Tibial artery (tissue), 4 donors: ENCODE measurements at places on chromosomes 13 and 19.

DNA sequence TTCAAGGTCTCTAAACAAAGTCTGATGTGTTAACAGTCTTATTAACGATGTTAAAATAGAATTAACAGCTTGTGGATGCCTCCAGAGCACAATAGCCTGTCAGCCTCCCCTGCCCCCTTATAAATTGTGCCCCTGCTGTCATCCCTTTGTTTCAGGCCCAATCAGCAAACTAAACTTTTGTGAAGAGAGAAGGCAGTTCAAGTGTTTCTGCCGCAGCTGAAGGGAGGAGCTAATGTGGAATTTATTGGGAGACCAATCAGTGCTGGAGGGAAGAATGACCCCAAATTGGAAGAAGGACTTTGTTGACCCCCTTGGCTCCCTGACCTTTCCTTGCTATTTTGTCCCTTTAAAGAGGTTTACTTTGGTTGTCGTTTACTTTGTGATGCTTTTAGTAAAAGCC, 160.5 kb downstream of the TM9SF2 start:
- H3K27ac ChIP-seq, result no peak overlapping the region
- H3K36me3 ChIP-seq, result no peaks in the 10 kb centered on the region
- no peak for DNase-seq
- no peaks in the 10 kb centered on the region for H3K27me3 ChIP-seq

DNA sequence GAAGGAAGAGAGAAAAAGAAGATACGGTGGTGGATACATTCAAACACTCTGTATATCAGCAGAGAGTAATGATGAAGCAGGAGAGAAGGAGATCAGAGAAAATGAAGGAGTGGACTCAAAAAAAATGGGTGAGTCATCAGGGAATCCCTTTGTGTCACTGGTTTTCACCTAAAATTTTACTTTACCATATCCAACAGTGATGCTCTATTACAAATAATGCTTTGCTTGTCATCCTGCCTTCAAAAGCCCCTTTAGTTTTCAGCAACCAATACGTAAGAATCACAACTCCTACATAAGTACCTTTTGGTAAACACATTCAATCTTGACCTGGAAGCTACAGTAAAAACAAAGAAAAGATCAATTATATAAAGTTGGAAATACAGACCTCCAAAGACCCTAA, 88.8 kb downstream of the ENOX1 start:
- no peak overlapping the region for H3K4me3 ChIP-seq
- H3K36me3 ChIP-seq, result no peaks in the 10 kb centered on the region
- no peaks in the 10 kb centered on the region for H3K27me3 ChIP-seq
- H3K27ac ChIP-seq, result no peak overlapping the region
- H3K4me1 ChIP-seq, result no peaks in the 10 kb centered on the region

DNA sequence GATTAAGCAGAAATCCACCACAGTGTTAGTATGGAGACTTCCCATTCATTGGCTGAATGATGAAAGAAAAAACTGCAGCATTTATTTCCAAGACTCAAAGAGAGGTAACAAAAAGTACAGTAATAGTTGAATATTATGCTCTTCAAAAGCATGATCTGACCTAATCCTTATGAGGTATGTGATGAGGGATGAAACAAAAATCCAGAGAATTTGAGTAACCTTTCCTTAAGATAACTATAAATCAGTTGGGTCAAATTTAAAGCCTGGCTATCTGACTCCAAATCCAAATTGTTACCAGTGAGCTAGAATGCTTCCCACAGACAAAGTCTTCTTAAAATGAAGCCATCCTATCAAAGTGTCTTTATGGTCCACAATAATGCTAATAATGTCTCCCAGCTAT, 38.1 kb downstream of the NUFIP1 start:
- no peaks in the 10 kb centered on the region for H3K27me3 ChIP-seq
- H3K36me3 ChIP-seq, result no peaks in the 10 kb centered on the region
- H3K27ac ChIP-seq, result no peak overlapping the region
- H3K4me1 ChIP-seq, result no peaks in the 10 kb centered on the region
- H3K4me3 ChIP-seq, result no peak overlapping the region
- no peak for DNase-seq

DNA sequence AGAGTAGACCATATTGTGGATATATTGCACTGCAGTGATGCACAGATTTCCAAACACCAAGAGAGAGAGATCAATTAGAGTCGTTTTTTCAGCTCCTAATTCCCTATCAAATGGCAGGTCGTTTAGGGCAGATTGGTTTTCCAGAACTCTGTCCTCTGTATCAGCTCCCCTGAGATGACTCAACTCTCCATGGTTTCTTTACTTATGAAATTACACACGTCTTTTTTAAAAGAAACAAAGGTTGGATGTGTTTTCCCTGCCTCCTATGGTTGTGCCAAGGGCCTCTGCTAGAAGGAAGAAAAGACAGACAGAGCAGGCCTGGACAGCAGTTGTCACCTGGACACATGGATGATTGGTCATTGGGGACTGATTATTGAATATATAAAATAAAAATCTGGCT, 478.1 kb upstream of the NBEA start:
- H3K4me1 ChIP-seq, result peaks cover 29% of the 10 kb centered on the region
- no peaks in the 10 kb centered on the region for H3K36me3 ChIP-seq
- H3K4me3 ChIP-seq, result no peak overlapping the region
- no peak for DNase-seq

DNA sequence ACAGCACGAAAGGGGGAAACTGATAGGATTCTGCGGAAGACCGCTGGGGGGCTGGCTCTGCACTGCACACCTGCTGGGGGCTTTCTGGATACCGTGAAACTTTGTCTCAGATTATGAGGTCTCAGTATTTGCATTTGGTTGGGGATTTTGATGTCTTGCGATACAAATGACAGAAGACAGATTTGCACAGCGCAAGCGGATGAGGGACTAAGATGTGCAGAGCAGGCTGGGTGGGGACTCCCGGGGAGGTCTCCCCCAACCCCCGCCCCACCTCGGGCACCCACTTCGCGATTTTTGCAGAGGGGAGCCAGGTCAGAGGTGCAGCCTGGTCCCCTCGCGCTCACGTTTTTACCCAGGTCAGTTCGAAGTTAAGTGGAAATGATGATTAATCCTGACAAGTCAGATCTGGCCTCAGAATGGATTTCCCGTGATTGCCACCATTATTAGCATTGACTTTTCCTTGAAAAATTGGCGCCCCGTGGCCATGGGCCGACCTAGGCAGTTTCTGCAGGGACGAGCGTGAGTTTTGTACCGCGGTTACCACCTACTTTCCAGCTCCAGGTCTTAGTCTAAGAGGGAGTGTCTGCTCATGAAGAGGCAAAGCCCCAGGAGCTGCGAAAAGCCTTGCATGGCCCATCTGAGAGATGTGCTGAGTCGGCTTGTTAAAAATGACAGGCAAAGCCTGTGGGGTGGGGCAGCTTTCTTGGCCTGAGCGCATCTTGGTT, 1.3 kb upstream of the GJB2 start:
- H3K36me3 ChIP-seq, result no peaks in the 10 kb centered on the region
- H3K27me3 ChIP-seq, result peaks cover 67% of the 10 kb centered on the region
- DNase-seq, result no peak
- H3K27ac ChIP-seq, result no peak overlapping the region

DNA sequence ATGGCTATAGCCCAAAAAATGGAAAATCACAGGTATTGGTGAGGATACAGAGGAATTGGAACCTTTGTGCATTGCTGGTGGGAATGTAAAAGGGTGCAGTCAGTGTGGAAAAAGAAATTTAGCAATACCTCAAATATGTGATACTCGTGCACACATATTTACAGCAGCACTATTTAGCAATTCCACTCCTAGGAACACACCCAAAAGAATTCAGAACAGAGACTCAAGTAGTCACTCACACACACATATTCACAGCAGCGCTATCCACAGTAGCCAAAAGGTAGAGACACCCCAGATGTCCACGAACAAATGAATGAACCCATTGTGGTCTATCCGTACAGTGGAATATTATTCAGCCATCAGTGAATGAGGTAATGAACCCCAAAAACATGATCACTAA, 114.0 kb downstream of the COL4A2 start:
- peaks cover 5% of the 10 kb centered on the region for H3K36me3 ChIP-seq
- H3K4me1 ChIP-seq, result peaks cover 67% of the 10 kb centered on the region
- no peak overlapping the region for H3K4me3 ChIP-seq
- no peaks in the 10 kb centered on the region for H3K27me3 ChIP-seq

GRCh38 chr13:31824705-31825517, 85.6 kb downstream of the RXFP2 start:
- H3K36me3 ChIP-seq, result no peaks in the 10 kb centered on the region
- DNase-seq, result no peak
- no peaks in the 10 kb centered on the region for H3K4me1 ChIP-seq
- no peak overlapping the region for H3K4me3 ChIP-seq

DNA sequence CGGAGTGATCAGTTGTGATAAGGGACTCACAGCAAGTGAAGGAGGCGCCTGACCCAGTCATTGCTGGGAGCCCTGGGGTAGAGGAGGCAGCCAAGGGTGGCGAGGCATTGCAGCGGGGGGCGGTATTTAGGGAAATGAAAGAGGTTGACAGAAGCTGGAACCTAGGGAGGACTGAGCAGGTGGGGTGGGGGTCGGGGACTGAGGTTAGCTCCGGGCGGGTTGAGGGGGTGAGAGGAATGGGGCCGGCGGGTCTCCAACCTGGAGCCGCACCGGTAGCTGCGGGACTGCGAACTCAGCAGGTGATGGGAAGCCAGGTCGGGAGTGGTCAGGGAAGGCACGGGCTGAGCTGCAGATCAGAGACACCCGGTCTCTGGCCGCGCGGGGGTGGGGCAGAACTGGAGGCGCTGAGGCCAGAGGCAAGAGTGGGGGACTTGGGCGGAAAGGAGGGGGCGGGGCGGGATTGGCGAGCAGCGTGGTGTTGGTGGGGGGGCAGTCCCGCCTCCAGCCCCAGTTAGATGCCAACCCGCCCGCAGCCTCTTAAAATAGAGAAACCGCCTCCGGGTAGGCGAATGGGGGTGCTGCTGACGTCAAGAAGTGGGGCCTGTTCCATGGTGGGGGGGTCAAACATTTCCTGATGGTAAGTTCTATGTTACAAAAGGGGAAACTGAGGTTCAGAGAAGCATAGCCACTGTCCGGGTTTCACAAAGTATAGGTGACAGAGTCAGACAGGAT, 1.5 kb downstream of the MAST3 start:
- H3K36me3 ChIP-seq, result no peaks in the 10 kb centered on the region
- H3K4me1 ChIP-seq, result peaks cover 78% of the 10 kb centered on the region
- H3K4me3 ChIP-seq, result peak overlapping the region; percentile 73

DNA sequence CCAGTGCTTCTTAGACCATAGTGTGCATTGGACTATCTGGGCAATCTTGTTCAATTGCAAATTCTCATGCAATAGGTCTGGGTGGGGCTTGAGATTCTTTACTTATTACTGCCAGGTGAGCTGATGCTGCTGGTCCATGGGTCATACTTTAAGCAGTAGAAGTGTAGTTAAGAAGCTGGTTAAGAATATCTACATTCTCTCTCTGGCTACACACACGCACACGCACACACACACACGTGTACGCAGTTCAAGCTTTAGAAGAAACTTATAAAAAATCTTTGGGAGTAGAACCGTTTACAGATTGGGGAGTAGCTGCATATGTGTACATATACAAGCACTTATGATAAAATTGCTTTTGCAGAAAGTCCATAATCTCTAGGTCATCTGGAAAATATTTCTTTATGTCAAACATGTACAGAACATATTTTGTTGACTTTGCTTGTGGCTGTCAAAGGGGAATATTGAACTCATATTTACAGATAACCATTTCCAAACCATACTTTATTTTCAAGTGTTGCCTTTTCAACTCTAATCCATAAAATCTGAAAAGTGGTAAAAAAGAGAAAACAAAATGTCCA, 99.7 kb downstream of the GPC6 start:
- no peaks in the 10 kb centered on the region for H3K36me3 ChIP-seq
- H3K27ac ChIP-seq, result no peak overlapping the region

GRCh38 chr13:72463561-72463960, 263.9 kb downstream of the MZT1 start:
- no peaks in the 10 kb centered on the region for H3K4me1 ChIP-seq
- no peaks in the 10 kb centered on the region for H3K27me3 ChIP-seq
- DNase-seq, result no peak

DNA sequence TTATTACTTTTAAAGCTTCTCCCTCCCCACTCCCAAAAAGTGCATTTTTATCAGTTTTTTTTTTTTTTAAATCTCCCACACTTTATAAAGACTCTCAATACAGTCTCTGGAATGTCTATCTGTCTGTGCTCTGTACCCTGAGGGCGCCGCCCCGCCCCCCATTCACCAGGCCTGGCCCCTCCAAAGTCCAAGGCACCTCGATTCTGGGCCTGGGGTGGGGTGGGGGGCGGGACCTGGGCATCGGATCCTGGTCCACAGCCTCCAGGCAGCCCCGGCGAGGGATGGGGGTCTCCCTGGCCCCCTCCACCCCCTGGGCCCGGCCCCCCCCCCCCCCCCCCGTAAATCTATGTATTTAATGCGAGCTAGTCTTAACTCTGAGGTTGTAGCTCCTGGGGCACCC, 23.3 kb downstream of the ZBTB7A start:
- H3K4me1 ChIP-seq, result no peaks in the 10 kb centered on the region
- no peak for DNase-seq
- H3K27ac ChIP-seq, result no peak overlapping the region

DNA sequence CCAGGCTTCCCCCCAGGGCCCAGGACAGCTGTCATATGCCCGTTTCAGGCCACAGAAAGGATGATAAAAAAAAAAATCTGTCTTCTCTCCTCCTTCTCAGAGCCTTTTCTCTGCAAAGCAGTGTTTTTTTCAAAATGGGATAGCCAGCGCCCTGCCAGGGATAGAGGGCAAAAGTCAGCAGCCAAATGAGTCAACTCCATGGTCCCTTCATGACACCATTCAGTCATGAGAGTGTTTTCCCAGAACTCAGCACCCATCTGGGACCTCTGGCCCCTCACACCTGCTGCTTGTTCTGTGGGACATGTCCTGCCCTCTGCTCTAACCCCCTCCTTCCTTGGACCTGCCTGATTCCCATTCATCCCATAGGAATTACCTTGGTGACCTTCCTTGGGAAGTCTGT, 95.0 kb downstream of the CYSLTR2 start:
- no peak overlapping the region for H3K27ac ChIP-seq
- H3K4me1 ChIP-seq, result peaks cover 12% of the 10 kb centered on the region
- no peaks in the 10 kb centered on the region for H3K36me3 ChIP-seq
- no peak for DNase-seq
- H3K4me3 ChIP-seq, result no peak overlapping the region

GRCh38 chr19:15263361-15263985, 31.2 kb upstream of the EPHX3 start:
- H3K4me3 ChIP-seq, result no peak overlapping the region
- no peak for DNase-seq
- H3K27ac ChIP-seq, result peak overlapping the region; percentile 67
- no peaks in the 10 kb centered on the region for H3K27me3 ChIP-seq
- H3K36me3 ChIP-seq, result peaks cover 93% of the 10 kb centered on the region
- peaks cover 13% of the 10 kb centered on the region for H3K4me1 ChIP-seq

DNA sequence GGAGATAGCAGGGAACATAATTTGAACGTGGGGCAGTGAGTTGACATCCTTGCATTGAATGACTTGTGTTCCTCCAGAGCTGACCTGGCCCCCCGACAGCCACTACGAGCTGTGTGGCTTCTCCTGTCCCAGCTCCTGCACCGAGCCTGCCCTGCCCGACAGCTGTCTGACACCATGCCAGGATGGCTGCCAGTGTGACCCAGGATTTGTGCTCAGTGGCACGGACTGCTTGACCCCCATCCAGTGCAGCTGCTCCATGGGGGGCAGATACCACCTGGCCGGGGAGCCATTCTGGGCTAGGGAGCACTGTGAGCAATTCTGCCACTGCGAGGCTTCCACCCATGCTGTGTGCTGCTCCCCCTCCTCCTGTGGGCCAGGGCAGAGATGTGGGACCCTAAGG, 29.2 kb upstream of the FXYD3 start:
- H3K27ac ChIP-seq, result no peak overlapping the region
- H3K27me3 ChIP-seq, result peaks cover 52% of the 10 kb centered on the region
- H3K4me3 ChIP-seq, result no peak overlapping the region
- no peaks in the 10 kb centered on the region for H3K36me3 ChIP-seq
